Heart right ventricle (tissue), 16 donors: ENCODE measurements at places on chromosomes 7 and 10. TPM values are rescaled to one million over a fixed set of nuclear protein-coding genes. Genes with fewer than 3 reads are reported as not detected.
A peak's percentile ranks its signal among the peaks of the same experiment; 100 is the strongest.

- DNase-seq: peak; percentile 92
- no peaks in the 10 kb centered on the region for H3K27me3 ChIP-seq
- H3K27ac ChIP-seq: peak overlapping the region; percentile 79
- peaks cover 16% of the 10 kb centered on the region for H3K36me3 ChIP-seq
- no peak overlapping the region for H3K4me3 ChIP-seq
These were observed 86.2 kb upstream of the ANLN start for GRCh38 chr7:36303202-36304098.

GRCh38 chr10:10807106-10807505, 210.6 kb upstream of the CELF2 start:
- H3K4me1 ChIP-seq: peaks cover 35% of the 10 kb centered on the region
- no peaks in the 10 kb centered on the region for H3K27me3 ChIP-seq
- H3K4me3 ChIP-seq: no peak overlapping the region
- no peak for DNase-seq

GRCh38 chr7:21868576-21868850, 77.2 kb downstream of the CDCA7L start:
- no peaks in the 10 kb centered on the region for H3K4me1 ChIP-seq
- DNase-seq: no peak
- no peaks in the 10 kb centered on the region for H3K27me3 ChIP-seq
- no peak overlapping the region for H3K4me3 ChIP-seq
- H3K27ac ChIP-seq: no peak overlapping the region

- no peak overlapping the region for H3K27ac ChIP-seq
- H3K36me3 ChIP-seq: no peaks in the 10 kb centered on the region
- H3K27me3 ChIP-seq: no peaks in the 10 kb centered on the region
- DNase-seq: no peak
These were observed 64.7 kb upstream of the JAZF1 start for GRCh38 chr7:28245123-28245878.

- no peak for DNase-seq
- no peak overlapping the region for H3K27ac ChIP-seq
- H3K27me3 ChIP-seq: no peaks in the 10 kb centered on the region
- H3K36me3 ChIP-seq: no peaks in the 10 kb centered on the region
These were observed 3.5 kb downstream of the RHOBTB1 start for GRCh38 chr10:60940446-60940845.

DNA sequence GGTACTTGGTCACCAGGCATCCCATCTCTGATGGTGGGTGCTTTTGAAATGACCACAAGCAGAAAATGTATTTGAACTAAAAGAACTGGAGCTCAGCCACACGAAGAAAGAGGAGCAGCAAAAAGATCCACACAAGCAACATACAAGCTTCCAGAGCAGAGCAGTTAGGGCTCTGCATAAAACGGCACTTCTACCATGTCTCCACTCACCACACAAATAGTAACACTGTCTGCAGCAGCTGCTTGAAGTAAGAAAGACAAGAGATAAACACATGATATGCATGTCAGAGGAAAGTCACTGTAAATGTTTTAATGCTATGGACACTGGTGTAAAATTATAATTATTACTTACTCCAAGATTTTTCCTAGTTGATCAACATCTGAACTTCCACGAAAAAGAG, 32.5 kb upstream of the FAM133B start:
- DNase-seq: no peak
- peak overlapping the region; percentile 42 for H3K27ac ChIP-seq
- H3K27me3 ChIP-seq: no peaks in the 10 kb centered on the region
- H3K4me3 ChIP-seq: no peak overlapping the region
- H3K36me3 ChIP-seq: no peaks in the 10 kb centered on the region

GRCh38 chr7:157832006-157832405, 495.2 kb downstream of the DNAJB6 start:
- DNase-seq: no peak
- H3K27me3 ChIP-seq: peaks cover 7% of the 10 kb centered on the region
- no peak overlapping the region for H3K4me3 ChIP-seq
- H3K4me1 ChIP-seq: no peaks in the 10 kb centered on the region
- no peaks in the 10 kb centered on the region for H3K36me3 ChIP-seq

KAZALD1 gene
- 10.1 TPM for total RNA-seq

GRCh38 chr7:39838326-39838725, 111.7 kb upstream of the CDK13 start:
- no peak for DNase-seq
- H3K27me3 ChIP-seq: no peaks in the 10 kb centered on the region
- no peaks in the 10 kb centered on the region for H3K36me3 ChIP-seq
- no peaks in the 10 kb centered on the region for H3K4me1 ChIP-seq
- H3K27ac ChIP-seq: no peak overlapping the region

DNA sequence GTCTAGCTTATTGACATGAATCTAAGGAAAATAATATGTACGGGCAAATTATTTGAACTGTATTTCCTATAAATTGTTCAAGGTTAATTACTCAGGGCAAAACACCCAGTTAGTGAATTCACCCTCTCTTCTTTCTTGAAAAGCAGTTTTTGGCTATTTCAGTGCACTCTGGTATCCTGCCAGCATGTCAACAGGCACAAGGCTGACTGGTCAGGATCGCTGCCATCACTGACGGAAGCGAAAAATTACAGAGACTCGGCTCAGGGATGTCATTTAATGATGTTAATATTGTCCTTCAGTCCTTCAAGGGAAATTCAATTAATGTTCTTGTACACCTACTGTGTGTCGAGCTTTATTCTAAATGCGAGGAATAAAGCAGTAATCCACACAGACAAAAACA, 28.3 kb upstream of the OLAH start:
- no peak overlapping the region for H3K4me3 ChIP-seq
- H3K27me3 ChIP-seq: no peaks in the 10 kb centered on the region
- no peak overlapping the region for H3K27ac ChIP-seq
- no peak for DNase-seq
- H3K36me3 ChIP-seq: no peaks in the 10 kb centered on the region
- H3K4me1 ChIP-seq: no peaks in the 10 kb centered on the region

TMEM213 gene
- total RNA-seq: not detected

DNA sequence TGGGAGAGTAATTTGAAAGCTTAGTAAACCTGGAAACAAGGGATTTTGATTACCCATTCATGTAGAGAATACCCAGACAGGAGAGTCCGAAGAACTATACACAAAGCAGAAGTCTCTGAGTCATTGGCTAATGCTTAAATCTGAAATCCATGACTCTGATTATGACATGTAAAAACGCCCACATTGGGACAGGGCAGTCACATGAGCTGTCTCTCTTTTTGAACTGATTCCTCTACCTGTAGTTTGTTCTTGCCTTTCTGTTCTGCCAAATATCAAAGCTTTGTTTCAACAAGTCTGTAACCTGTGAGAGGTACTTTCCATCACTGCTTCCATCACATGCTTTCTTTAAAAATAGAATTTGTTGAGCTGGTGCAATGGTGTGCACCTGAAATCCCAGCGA, 4.3 kb upstream of the GPNMB start:
- H3K4me1 ChIP-seq: peaks cover 6% of the 10 kb centered on the region
- H3K27ac ChIP-seq: peak overlapping the region; percentile 76
- H3K4me3 ChIP-seq: no peak overlapping the region
- peaks cover under 1% of the 10 kb centered on the region for H3K27me3 ChIP-seq
- H3K36me3 ChIP-seq: no peaks in the 10 kb centered on the region
- no peak for DNase-seq

DNA sequence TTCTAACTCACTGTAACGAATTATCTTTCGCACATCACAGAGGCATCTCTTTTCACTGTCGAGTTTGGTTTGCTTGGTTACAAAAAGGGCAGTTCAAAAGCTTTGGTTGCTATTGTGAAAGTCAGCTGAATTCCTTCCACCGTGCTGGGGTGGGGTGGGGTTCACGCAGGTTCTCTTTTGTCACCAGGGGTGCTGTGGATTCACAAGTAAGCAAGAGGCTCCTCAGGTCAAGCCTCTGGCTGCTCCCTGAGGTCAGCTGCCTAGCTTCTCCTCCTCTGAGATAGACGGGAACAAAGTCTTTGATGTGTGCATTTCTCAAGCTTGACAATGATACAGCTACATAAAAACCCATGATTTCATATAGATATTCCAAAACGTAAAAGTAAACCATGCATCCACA, 47.7 kb downstream of the EGFR start:
- H3K4me1 ChIP-seq: peaks cover 7% of the 10 kb centered on the region
- DNase-seq: no peak
- H3K27me3 ChIP-seq: no peaks in the 10 kb centered on the region
- no peaks in the 10 kb centered on the region for H3K36me3 ChIP-seq
- no peak overlapping the region for H3K27ac ChIP-seq

ASIC3 gene
- 3.3 TPM for total RNA-seq

- H3K4me1 ChIP-seq: no peaks in the 10 kb centered on the region
- H3K27ac ChIP-seq: no peak overlapping the region
- H3K36me3 ChIP-seq: no peaks in the 10 kb centered on the region
These were observed 163.3 kb upstream of the FEZF1 start for GRCh38 chr7:122467661-122468449.

DNA sequence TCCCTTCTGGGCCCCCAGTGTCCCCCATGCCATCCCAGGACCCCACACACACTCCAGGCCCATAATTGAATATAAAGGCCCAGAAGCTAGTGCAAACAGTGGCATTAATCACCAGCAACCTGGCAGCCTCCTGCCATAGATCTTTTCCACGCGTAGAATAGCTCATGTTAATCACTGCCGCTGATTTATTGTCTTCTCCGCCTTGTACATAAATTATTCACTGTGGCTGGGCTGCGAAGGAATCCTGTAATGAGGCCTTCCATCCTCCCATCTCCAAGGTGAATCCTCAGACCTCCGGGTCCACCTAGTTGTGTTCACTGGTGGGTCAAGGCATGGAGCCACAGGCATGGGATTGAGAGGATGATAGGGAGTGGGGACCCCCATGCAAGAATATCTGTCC, 33.2 kb downstream of the KAZALD1 start:
- no peaks in the 10 kb centered on the region for H3K36me3 ChIP-seq
- peaks cover 84% of the 10 kb centered on the region for H3K27me3 ChIP-seq
- H3K4me1 ChIP-seq: no peaks in the 10 kb centered on the region
- H3K4me3 ChIP-seq: no peak overlapping the region
- DNase-seq: no peak

GRCh38 chr10:131762789-131763696, 137.8 kb upstream of the PPP2R2D start:
- no peaks in the 10 kb centered on the region for H3K4me1 ChIP-seq
- H3K27ac ChIP-seq: no peak overlapping the region
- DNase-seq: no peak

- H3K27me3 ChIP-seq: no peaks in the 10 kb centered on the region
- no peaks in the 10 kb centered on the region for H3K36me3 ChIP-seq
- H3K4me1 ChIP-seq: peaks cover 6% of the 10 kb centered on the region
- no peak overlapping the region for H3K27ac ChIP-seq
- DNase-seq: no peak
These were observed 280.8 kb upstream of the CDC14C start for GRCh38 chr7:48643431-48644013.

DNA sequence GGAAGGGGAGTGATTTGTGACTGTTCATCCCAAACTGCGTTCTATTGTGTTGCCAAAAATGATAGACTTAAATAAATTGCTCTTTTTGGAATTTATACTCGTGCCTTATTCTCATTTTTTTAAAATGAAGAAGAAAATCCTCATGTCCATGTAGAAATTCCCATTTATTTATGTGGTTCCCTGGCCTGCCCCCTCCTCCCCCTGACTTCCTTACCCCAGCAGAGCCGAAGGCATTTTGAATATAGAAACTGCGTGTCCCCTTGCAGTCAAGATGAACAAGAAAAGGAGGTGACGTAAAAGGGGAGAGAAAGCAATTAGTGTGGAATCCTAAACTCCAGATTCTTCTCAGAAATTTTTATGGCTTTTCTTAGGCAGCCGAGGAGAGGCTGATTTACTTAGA, 126.1 kb downstream of the FAM204A start:
- no peaks in the 10 kb centered on the region for H3K36me3 ChIP-seq
- no peaks in the 10 kb centered on the region for H3K27me3 ChIP-seq
- H3K4me1 ChIP-seq: no peaks in the 10 kb centered on the region
- H3K27ac ChIP-seq: no peak overlapping the region

- H3K4me3 ChIP-seq: no peak overlapping the region
- H3K27ac ChIP-seq: no peak overlapping the region
- DNase-seq: no peak
- H3K4me1 ChIP-seq: no peaks in the 10 kb centered on the region
- H3K36me3 ChIP-seq: no peaks in the 10 kb centered on the region
These were observed 23.6 kb upstream of the ING3 start for GRCh38 chr7:120926943-120927346.

GRCh38 chr10:90148116-90148855, 446.9 kb downstream of the KIF20B start:
- H3K4me1 ChIP-seq: no peaks in the 10 kb centered on the region
- no peak for DNase-seq
- H3K27ac ChIP-seq: no peak overlapping the region
- H3K4me3 ChIP-seq: no peak overlapping the region

- no peak overlapping the region for H3K27ac ChIP-seq
- no peak for DNase-seq
- no peaks in the 10 kb centered on the region for H3K27me3 ChIP-seq
- no peaks in the 10 kb centered on the region for H3K36me3 ChIP-seq
- H3K4me1 ChIP-seq: no peaks in the 10 kb centered on the region
- H3K4me3 ChIP-seq: no peak overlapping the region
These were observed 70.6 kb downstream of the ZPBP start for GRCh38 chr7:50022451-50022850.

GJD4 gene
- total RNA-seq: not detected

DNA sequence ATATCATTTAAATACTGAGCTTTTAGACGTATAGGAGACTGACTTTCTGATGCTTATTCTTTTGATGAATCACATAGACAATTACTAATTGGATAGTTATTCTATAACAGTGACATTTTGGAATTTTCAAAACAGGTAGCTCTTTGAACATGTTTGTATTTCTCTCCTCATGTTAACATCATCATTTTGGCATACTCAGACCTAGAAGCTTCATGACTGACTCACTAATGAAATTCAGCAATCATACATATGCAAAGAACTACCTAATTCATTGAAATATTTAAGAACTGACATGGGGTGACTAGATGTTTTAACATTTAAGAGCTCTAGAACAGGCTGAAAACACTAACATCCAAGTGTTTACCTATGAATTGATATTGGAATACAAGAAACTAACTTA, 192.3 kb downstream of the VTI1A start:
- H3K27ac ChIP-seq: no peak overlapping the region
- H3K4me1 ChIP-seq: no peaks in the 10 kb centered on the region
- no peak for DNase-seq
- no peaks in the 10 kb centered on the region for H3K36me3 ChIP-seq

DNA sequence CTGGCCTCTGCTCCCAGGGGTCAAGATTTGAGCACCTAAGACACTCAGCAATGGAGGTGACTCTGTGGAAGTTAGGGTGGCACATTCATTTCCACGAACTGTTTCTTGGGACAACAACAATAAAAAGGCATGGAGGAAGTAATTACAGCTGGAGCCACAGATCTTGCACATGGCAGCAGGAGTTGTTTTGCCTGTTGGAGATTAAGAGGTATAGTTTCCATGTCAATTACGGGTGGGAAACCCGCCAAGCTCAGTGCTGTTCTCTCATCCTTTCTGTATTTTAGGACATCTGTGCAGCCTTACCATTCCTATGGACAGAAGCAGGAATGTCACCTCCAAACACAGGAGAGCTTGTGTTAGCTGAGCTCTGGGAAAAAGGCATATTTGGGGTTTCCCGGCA, 201.2 kb downstream of the SNX10 start:
- H3K4me3 ChIP-seq: no peak overlapping the region
- no peak for DNase-seq
- no peak overlapping the region for H3K27ac ChIP-seq

- H3K27me3 ChIP-seq: peaks cover 42% of the 10 kb centered on the region
- H3K4me3 ChIP-seq: no peak overlapping the region
- no peak overlapping the region for H3K27ac ChIP-seq
- H3K4me1 ChIP-seq: no peaks in the 10 kb centered on the region
- no peaks in the 10 kb centered on the region for H3K36me3 ChIP-seq
- no peak for DNase-seq
These were observed 145.4 kb downstream of the PTPRN2 start for GRCh38 chr7:158442260-158442659.
